Activated T-cell treated with anti-CD3 and anti-CD28 coated beads, Interleukin-2, amount 50 U/mL, for 72 hours (primary cell): ENCODE measurements at places on chromosomes 3 and 15. TPM values are rescaled to one million over a fixed set of nuclear protein-coding genes. Genes with fewer than 3 reads are reported as not detected.

Gene PPM1M
- total RNA-seq, result 119 TPM

Gene KY
- total RNA-seq, result not detected

Gene SLC30A4
- 3.6 TPM for total RNA-seq

Gene NANOGP8
- total RNA-seq, result not detected

GRCh38 chr15:87193481-87193880 lies 1063.1 kb downstream of the NTRK3 start:
- DNase-seq, result no peak

DNA sequence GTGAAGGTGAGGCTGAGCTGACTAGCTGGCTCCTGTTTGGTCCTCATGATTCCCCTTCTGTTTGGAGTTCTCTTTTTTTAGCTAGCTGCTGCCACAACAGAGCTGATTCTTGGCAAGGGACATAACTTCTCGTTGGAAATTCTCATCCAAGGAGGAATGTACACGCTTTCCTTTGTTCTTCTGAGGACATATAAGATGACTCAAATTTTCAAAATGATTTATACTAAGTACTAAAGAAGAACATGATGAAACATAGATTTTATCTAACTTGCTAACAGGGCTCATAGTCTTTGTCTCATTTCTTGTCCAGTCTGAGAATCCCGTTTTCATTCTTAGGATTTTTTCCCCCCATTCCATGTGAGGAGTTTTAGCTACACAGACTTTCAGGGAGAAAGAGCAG lies 2.9 kb upstream of the TFG start:
- DNase-seq, result no peak

DNA sequence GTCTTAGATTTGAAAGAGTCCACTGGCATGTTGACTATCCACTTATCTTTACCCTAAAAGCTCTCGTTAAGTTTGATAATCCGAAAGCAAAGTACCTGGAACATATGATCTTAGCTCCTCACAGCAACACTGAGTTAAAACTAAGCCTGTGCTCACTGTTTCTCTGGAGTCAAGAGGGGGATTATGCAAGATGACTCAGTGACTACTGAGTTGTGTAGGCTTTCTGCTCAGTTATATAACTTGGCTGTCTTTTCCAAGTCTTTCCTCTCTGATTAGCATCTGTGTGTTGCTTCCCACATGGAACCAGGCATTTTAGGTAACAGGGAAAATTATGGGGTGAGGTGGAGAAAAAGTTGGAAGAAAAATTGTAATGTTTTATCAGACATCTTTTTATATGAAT lies 31.2 kb upstream of the MYO5C start:
- DNase-seq, result no peak

DNA sequence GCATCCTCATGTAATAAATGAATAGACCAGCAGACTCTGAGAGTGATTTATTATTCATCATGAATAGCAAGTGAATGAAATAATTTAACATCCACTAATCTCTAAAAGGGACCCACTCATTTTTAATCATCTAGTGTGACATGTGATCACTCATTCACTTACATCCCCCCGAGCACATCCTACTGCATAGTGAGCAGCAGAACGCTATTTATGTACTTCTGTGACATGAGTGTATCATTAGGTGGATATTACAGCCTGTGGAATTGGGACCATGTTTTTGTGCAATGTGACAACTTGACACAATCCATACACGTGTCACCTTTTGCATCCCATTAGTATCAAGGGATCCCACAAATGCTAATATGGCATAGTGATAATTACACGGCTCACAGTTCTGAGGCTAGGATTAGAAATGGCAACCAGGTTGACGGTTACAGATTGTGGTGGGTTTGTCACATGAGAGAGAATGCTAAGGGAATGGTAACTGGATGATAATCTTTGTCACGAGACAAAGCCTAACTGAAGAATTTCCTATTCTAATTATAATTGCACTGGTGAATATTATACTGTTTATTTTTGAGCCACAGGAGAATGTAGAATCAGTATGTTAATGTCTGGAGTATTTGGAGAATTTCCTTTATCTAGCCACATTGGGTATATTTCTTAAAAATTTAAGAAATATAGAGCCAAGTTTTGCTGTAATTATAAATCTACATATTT lies 595.2 kb upstream of the TBL1XR1 start:
- DNase-seq, result no peak

DNA sequence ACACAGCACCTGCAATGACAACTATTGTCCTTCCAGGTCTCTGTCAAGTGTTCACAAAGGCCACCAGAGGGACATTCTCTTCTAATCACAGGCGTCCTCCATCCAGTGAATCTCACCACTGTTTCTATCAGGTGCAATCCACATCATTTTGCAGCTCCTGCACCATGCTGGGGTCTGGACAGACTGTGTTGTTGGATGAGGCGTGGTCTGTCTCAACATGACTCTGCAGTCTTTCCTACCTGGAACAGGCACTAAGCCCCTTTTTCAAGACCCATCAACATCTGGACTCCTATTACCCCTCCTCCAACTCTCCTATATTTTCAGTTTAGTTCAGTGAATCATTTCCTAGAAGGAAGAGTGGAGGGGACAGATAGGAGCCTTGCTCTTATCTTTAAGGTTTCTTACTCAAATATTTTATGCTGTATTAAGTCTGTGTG lies 31.5 kb upstream of the VEPH1 start:
- DNase-seq, result no peak

DNA sequence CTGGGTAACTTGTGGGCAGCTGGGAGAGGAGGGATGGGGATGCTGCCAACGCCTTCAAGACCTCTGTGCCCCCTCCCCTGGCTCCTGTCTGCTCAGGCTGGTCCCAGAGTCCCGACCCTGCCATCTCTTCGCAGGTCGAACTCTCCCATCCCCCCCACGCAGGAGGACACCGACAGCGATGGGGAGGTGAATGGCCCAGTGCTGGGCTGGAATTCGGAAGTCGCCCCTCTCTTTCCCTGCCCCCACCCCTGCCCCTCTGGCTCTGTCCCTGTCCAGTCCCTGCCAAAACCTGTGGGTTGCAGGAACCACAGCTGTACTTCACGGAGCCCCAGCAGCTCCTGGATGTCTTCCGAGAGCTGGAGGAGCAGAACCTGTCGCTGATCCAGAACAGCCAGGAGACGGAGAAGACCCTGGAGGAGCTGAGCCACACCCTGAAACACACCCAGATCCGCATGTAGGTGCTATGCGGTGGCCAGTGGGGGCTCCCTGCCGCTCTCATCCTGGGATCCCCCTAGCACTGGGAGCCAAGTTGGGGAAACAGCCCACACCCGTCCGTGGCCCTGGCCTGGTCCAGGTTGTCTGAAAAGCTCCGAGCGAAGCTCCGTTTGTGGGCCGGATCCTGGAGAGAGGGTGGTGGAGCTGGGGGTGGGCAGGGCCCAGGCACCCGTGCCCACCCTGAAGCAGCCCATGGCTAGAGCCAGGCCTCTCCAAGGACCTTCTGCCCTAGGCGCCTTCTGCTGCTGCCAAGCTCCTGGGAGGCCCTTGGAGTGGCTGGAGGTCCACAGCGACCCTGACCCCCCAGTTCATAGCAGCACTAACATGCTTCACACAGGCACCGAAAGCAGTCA lies 28.7 kb downstream of the CFAP100 start:
- DNase-seq, result no peak

GRCh38 chr3:24199775-24200247 lies 254.7 kb downstream of the NR1D2 start:
- no peak for DNase-seq

GRCh38 chr3:140166861-140167599 lies 232.0 kb downstream of the CLSTN2 start:
- DNase-seq, result no peak

GRCh38 chr3:39548282-39548681 lies 80.8 kb downstream of the MOBP start:
- DNase-seq, result no peak

GRCh38 chr3:150165396-150166094 lies 194.8 kb upstream of the PFN2 start:
- DNase-seq, result no peak

DNA sequence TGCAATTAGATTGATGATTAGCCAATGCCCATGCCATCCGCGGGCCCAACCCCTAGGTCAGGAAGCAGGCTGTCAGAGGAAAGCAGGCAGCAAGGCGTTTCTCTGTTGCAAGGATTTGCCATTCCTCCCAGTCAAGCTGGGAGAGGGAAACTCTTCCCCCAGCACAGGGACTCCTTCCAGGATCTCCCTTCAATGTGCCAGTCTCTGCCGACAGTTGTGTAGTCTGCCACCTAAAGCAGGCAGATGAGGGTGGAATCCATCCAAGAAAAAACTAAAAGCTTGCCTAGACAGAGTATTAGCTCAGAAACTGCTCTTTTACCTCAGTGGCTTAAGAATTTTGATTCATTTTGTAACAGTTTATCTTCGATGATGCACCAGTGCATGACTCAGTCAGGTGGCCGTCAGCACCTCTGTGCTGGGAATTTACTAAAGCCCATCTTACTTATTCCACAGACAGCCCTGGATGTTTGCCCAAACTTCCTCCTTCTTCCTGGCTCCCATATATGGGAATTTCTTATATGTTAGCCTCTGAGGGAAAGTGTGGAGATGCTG lies 501.5 kb upstream of the THBS1 start:
- no peak for DNase-seq

DNA sequence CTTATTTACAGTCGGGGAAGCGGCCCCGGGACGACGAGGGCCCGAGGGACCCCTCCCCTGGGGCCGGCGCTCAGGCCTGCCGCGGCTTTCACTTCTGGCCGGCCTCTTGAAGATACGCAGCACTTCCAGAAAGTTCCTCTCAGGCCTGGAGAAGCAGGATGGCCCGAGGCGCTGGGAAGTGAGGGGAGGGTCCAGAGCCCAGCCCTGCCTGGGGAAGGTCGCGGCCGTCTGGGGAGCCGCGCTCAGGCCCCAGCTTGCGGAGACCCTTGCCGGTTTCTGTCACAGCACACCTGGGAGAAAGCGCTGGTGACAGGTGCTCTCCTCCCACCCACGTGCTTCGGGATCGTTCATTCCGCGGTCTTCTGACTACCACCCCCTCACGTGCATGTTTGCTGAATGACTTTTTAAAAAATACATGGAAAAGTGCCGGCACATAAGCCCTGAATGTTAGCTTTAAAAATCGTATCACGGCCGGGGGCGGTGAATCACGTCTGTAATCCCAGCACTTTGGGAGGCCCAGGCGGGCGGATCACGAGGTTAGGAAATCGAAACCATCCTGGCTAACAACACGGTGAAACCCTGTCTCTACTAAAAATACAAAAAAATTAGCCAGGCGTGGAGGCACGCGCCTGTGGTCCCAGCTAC lies 727 bp upstream of the TM2D3 start:
- DNase-seq, result no peak

GRCh38 chr3:136787349-136787748 lies 31.6 kb upstream of the SLC35G2 start:
- peak; percentile 12 for DNase-seq
